Naive thymus-derived CD8-positive, alpha-beta T cell (primary cell): ENCODE measurements at places on chromosomes 13 and 19.

DNA sequence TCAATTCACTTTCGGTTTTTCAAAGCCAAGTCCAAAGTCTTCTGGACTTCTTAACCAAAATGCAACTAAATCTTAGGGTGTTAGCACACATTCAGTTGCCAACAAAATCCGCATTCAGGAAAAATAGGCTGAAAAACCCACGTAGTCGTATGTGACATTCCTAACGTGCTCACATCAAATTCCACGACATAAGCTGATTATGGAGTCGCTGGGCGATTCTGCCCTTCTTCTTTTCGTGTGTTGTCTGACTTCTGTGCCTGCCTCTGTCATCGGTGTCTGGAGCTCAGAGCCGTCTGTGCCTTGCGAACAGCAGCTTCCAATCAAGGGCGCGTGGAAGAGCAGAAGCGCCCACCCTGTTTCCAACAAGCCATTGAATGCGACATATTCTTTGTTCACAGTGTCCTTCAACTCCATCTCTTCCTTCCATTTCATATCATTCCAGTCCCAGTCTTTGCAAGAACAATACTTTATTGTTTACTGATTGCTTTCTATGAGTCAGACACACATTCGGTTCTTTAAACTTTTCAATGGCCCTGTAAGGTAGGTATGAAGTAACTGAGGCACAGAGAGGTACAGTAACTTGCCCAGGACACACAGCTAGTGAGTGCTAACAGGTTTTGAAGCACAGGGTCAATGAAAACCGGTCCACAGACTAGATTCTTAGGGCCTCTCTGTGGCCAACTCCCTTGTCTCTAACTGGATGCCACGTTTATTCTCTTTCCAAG lies 8.2 kb upstream of the ZNF507 start:
- DNase-seq = no peak

GRCh38 chr19:18141031-18141430 lies 11.9 kb upstream of the PIK3R2 start:
- no peak for DNase-seq

DNA sequence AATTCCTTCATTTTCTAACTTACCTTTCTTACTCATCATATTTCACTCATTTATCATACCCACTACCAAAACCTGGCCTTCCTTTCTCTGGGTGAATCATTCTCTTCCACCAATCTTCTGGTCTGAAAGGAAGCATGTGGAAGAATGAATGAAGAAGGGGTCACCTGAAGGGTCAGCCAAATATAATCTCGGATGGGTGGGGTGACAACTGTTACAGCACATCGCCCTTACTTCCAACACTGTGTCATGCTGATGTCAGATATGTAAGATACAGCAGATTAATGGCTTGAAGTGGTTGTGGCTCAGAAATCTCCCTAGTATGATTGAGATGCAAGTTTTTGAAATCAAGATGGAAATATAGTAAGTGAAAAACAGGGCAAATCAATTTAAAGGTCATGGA lies 401.7 kb upstream of the HTR2A start:
- DNase-seq = no peak

- DNase-seq = no peak
These were observed 20.8 kb upstream of the KLF12 start for GRCh38 chr13:74154981-74155380.

- DNase-seq = no peak
These were observed 17.5 kb downstream of the UBAC2 start for GRCh38 chr13:99218126-99218525.

DNA sequence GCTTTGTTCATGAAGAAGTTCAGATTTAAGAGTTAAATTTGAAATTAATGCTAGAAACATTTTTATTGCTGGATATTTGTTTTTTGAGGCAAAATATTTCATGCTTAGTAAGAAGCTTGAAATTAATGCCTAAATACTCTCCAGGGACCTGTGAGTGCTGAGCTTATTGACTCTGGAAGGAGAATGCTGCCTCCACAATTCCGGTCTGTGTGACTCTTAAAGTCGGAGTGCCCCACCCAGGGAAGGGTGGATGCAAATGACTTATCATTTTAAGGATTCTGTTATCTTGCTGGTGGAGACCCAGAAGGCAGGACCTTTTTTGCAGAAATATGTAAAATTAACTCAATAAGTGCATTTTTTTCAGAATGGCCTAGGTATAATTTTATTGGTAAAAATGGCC lies 143.8 kb upstream of the RXFP2 start:
- no peak for DNase-seq
